ENCODE measurements at places on chromosomes 7 and 10.

- DNase-seq = no peak
Measured at GRCh38 chr7:50409856-50410745, 40.0 kb downstream of the FIGNL1 start.

DNA sequence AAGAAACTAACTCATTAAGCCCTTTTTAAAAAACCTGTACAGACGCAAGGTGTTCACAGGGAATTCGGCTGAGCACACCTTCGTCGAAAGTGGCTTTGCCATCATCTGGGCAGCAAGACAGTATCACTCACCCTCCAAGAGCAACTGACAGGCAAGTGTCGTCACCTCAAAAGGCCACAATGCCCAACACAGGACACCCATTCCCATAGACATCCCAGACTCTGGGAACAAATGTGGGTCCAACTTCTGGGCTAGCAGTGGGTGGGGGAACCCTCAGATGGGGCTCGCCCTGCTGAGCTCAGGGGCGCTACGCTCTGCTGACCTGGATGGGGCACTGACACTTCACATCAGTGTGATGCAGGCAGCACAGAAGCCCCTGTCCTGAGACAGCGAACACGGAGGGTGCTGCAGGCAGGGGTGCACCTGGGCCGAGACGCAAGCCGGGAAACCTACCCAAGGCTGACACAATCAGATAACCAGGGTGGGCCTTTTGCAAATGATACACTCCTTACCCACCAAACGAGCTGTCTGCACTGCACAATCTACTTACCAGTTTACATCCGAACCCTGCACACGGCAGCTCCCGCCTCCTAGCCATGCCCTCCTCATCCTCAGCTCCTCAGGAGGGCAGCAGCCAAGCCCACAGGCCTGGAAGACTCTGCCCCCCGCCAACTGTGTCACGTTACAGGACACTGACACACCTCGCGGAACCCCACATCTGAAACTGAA lies 1.7 kb downstream of the DIP2C start:
- DNase-seq = no peak

GRCh38 chr10:77836299-77836820 lies 90.2 kb downstream of the DLG5 start:
- peak; percentile 63 for DNase-seq

GRCh38 chr10:24569330-24569796 lies 154.3 kb downstream of the ARHGAP21 start:
- no peak for DNase-seq

DNA sequence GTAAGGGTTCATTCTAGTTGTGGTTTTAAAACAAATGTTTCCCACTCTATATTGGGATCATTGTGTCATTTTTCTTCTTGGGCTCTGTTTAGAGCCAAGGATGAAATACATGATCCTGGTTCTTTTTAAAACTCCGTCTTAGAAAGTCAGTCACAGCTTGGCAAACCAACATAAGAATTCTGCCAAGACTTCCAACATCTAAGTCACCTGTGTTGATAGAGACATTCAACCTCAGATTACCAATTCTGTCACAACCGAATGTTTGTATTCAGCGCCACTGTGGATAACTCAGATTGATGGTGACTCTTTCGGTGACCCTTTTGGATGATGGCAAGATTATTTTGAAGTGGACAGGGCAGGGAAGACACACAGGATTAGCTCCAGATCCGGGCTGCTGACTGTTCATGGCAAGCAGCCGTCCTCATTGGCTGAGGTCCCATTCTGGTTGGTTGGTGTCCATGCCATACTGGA lies 255.4 kb downstream of the ARHGAP21 start:
- DNase-seq = no peak

GRCh38 chr10:11959966-11960365 lies 82.6 kb downstream of the UPF2 start:
- no peak for DNase-seq

GRCh38 chr7:31783221-31783620 lies 96.2 kb downstream of the PPP1R17 start:
- no peak for DNase-seq
